ENCODE measurements at places on chromosomes 4 and X.

GRCh38 chrX:41258871-41259270 is 75.1 kb upstream of the DDX3X start:
- no peak for DNase-seq

DNA sequence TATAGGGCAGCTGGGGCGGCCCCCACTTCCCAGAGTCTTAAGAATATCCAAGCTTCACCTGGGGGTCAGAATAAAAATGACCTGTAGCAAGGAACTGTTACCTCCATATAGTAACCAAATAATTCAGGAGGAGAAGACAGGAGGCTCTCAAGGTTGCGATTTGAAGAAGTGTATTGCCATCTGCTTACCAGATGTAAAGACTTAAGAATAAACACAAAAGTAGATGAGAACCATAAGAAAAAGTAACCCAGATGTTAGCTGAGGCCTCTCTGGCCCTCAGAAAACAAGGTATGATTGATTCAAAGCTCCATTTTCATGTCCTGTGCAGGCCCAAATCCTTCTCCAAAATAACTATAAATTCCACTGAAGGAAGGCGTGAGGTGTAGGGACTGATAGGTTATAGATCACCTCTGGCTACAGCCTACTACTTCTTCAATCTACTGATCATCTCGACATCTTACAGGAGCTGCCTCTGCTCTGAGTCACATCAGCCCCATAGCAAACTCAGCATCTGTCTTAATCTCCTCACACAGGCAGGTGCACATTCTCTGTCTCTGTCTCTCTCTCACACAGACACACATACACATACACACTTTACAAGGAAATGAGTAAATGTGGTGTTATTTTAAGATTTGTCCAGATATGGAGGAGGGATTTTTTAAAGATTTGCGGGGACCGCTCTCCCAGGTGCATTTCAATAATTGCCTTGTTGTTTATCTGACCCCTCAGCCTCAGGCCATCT is 193.9 kb upstream of the EDNRA start:
- DNase-seq: no peak

DNA sequence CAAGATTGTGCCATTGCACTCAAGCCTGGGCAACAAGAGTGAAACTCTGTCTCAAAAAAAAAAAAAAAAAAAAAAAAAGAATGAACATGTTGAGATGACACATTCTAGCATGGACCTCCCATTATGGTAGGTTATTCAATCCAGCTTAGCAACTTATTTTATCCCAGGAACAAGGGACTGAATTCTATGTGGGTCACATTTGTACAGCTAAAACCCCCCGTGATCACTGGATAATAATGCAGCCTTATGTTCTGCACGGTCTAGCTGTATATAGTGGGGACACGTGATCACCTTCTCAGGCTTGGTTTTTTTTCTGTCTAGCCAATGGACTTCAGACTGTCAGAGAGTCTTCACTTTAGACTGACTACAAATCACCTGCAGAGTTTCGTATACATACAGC is 115.2 kb upstream of the FRG1 start:
- DNase-seq: no peak

- DNase-seq: peak; percentile 63
These were observed at the start of gene CYP4V2 for GRCh38 chr4:186191200-186192065. Gene CYP4V2 (plus strand): TSS chr4:186191567. CDS start chr4:186191824, 257 bp downstream.

GRCh38 chrX:17174671-17175070 is 200.3 kb upstream of the NHS start:
- DNase-seq: peak; percentile 19

DNA sequence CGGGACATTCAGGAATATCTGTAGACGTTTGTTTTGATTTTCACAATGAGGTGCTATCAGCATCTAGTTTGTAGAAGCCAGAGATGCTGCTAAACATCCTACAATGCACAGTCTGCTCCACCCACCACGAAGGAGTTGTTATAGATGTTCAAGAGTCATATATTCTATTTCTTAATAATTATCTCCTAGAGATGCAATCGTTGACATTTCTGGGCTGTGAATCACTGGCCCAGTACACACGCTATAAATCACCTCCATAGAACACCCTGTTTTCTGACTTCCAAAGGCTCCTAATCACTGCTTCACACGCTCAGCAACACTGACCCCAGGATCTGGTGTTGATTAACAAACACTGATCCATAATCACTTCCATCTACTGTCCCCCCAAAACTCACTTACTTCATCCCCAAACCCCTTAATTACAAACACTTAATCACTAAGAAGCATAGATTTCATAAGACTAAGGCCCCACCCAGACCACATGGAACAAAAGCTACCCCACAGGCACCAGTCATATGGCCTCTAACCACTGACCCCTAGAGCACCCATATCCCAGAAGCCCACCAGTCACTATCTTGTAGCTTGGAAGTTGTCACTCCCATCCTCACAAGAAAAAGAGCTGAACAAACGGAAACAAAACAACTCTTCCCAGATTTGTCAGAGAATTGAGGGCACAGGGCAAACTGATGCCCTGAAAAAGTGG is 31.7 kb upstream of the ZNF41 start:
- DNase-seq: no peak

GRCh38 chr4:64384237-64385203 is 24.7 kb downstream of the TECRL start:
- DNase-seq: no peak

- no peak for DNase-seq
These were observed 311.1 kb upstream of the SLC7A11 start for GRCh38 chr4:138553001-138553845.

DNA sequence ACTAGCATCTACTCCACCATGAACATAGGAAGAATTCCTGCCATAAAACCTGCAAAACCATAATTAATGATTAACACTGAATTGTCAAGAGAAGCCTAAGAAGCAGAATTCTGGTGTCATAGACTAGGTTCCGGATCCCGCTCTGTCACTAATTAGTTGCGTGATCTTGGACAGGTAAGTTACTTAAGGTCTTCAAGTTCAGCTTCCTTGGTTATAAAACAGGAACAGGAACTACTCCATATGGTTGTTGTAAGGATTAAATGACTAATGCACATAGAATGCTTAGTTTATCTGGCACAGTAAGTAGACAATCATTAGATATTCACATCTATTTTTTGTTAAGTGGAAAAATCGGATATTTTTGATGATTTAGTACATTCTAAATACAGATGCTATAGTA is 14.3 kb downstream of the G3BP2 start:
- DNase-seq: no peak

DNA sequence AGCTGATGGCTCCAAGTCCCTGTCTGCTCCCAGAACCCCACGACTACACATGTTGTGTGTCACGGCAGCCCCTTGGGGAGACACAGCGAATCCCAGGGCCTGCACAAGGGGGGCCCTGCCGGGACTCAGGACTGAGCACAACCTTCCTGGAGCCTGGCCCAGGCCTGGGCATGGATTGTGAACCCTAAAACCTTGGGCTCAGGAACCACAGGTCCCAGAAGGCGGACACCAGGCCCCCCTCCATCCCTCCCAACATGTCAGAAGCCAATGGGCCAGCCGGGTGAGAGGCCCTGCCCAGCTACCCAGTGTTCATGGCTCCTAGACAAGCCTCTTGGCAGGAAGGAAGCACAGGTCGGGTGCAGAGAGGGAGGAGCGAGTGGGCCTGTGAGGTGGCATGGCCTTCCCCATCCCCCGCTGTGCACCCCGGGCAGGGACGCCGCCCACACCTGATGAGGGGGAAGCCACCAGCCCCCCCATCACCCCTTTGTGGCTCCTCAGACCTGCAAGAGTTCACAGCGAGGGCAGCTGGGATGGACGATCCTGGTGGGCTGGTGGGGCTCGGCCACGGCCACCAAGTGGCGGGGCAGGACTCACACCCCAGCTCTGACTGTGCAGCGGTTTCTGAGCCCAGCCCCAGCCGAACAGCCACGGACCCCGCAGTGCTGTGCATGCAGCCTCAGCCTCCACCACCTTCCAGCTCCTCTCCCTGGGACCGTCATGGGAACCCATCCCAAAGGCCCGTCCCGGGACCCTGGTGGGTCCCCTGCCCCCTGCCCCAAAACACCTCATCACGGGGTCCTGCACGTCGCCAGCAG is 3.7 kb downstream of the PDE6B start:
- no peak for DNase-seq

DNA sequence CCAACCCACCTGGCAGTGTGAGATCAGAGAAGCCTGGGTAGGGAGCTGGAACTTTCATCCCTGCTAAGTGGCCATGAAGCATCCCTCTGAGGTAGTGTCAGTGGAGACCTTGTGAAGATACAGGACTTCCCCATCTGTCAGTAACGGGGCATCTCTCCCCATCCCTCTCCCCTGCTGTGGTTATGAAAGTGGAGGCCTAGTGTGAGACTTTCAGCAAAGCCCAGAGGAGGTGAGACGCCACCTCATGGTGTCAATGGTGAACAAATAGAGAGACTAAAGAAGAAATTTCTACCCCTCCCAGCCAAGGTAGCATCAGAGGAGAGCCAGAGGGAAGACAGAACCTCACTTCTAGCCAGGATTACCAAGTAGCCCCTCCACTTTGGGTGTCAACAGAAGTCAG is 150.2 kb downstream of the VEGFC start:
- DNase-seq: no peak

DNA sequence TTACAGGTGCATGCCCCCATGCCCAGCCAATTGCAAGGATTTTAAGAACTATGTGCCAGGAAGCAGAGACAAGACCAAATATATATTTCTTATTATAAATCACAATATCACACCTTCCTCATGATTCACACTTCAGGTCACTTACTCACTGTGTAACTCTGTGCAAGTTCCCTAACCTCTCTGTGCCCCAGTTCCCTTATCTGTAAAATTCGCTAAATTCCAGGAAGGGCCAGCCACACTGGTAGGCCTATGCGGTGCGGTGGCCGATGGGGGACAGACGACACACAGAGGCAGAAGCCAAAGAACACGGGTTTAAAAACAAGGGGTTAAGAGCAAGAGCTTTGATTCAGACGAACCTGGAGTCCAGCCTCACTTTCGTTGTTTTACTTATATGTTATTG is 2.8 kb downstream of the TRIM2 start:
- no peak for DNase-seq

DNA sequence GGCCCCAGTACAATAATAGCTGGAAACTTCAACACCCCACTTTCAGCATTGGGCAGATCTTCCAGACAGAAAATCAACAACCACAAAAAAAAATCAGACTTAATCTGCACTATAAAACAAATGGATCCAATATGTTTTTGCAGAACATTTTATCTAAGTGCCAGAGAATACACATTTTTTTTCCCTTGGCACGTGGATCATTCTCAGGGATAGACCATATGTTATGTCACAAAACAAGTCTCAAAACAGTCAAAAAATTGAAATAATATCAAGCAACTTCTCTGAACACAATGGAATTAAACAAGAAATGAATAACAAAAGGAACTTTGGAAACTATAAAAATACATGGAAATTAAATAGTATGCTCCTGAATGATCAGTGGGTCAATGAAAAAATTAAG is 576.3 kb downstream of the PCDH19 start:
- no peak for DNase-seq

DNA sequence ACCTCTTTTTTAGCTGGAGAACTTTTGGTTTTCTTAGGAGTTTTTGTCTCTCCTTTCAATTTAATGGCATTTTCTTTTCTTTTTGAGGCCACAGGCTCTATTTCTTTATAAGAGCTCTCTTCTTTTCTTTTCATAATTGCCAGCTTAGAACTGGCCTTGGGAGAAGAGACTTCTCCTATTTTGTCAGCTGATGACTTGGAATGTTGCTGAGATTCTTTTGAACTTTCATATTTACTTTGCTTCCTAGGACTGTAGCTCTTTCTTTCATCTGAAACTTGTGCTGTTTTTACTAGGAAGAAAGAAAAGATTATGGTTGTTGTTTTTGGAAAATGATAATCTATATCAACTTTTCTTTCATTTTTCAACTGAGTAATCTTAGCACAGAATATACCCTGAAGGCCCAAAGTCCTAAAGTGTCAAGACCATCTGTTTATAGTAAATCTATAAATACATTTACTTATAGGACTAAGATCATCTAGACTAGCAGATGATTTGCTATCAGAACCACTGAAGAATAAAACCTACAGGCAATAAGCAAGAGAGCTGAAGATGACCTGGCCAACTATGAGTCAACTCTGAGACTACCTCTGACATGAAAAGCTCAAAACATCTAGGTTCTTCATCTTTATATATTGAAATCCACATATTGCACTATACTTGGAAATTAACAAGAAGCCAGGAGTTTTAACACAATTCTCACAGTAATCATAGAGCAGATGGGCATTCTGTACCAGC is 45.6 kb downstream of the RFC1 start:
- DNase-seq: no peak

- DNase-seq: no peak
These were observed 2025.2 kb downstream of the PCDH7 start for GRCh38 chr4:32745351-32745750.

Measured in BE2C (cell line).